ENCODE measurements at places on chromosomes 12 and 14. TPM values are rescaled to one million over a fixed set of nuclear protein-coding genes. Genes with fewer than 3 reads are reported as not detected.

The DEGS2 gene
- polyA plus RNA-seq: not detected

The TAS2R7 gene
- polyA plus RNA-seq: not detected

The ABHD12B gene
- polyA plus RNA-seq: not detected

The TMEM132D gene
- not detected for polyA plus RNA-seq

The SLC39A2 gene
- polyA plus RNA-seq: not detected

Data from IMR-90 (cell line).